ENCODE measurements at places on chromosomes 11 and 22.

DNA sequence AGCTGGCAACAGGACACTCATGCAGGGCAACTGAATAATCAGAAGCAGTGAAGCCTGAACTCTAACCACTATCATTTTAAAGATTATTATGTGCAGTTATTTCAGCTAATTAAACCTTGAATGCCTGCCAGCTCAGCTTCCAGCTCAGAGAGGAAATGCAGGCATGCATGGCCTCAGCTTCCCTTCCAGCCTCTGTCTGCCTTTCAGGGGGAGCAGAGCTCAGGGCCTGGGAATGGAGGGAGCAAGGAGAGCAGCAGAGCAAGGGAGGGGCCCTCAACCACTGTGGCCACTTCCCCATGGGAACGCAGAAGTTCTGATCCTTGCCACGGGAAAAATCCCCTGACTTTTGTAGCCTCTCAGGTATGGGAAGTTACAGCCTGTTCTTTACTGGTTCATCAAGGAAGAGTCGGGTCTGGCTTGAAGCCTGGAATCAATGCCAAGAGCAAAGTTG is 32.5 kb upstream of the APLNR start:
- DNase-seq, result no peak

- no peak for DNase-seq
These were observed 133.3 kb downstream of the TBC1D22A start for GRCh38 chr22:46895753-46896152.

- no peak for DNase-seq
These were observed 35.7 kb downstream of the TBCEL start for GRCh38 chr11:121059605-121060004.

GRCh38 chr22:49084206-49084605 is 743.5 kb downstream of the BRD1 start:
- peak; percentile 6 for DNase-seq

GRCh38 chr11:115931548-115932083 is 427.4 kb upstream of the CADM1 start:
- no peak for DNase-seq

DNA sequence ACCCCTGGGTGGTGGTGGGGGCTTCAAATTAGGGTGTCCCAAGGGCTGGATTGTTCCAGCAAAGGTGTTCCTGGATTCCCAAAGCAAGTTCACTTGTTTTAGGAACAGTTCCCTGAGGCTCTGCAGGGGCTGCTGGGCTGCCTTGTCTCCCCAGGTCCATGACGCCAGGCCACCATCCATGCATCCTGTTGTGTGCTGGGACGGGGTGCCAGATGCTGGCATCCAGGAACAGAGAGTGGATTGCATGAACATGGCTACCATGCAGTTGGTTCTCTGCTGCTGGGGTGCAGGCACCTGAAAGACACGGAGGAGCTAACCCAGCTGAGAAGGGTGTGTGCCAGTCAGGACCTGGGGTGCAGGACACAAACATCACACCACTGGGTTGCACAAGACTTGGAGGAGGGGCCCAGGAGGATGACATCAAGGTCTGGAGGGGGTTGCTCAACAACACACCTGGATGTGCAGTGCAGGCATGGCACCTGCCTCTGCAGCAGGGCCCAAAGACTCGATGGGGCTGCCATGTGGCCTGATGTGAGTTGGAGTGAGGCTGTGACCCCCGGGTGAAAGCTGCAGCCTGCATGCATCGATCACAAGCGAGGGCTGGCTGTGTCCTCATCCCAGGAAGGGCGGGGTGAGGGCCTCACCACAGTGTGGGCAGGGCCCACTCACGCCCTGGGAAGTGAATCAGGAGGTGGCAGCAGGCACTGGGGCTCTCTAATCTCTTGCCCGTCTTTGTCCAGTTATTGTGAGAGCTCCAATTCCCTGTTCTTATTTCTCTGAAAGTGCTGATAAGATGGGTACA is 74.0 kb upstream of the CLDN5 start:
- no peak for DNase-seq

- DNase-seq, result peak; percentile 43
These were observed 1.3 kb downstream of the TP53I11 start for GRCh38 chr11:44949160-44950030.

DNA sequence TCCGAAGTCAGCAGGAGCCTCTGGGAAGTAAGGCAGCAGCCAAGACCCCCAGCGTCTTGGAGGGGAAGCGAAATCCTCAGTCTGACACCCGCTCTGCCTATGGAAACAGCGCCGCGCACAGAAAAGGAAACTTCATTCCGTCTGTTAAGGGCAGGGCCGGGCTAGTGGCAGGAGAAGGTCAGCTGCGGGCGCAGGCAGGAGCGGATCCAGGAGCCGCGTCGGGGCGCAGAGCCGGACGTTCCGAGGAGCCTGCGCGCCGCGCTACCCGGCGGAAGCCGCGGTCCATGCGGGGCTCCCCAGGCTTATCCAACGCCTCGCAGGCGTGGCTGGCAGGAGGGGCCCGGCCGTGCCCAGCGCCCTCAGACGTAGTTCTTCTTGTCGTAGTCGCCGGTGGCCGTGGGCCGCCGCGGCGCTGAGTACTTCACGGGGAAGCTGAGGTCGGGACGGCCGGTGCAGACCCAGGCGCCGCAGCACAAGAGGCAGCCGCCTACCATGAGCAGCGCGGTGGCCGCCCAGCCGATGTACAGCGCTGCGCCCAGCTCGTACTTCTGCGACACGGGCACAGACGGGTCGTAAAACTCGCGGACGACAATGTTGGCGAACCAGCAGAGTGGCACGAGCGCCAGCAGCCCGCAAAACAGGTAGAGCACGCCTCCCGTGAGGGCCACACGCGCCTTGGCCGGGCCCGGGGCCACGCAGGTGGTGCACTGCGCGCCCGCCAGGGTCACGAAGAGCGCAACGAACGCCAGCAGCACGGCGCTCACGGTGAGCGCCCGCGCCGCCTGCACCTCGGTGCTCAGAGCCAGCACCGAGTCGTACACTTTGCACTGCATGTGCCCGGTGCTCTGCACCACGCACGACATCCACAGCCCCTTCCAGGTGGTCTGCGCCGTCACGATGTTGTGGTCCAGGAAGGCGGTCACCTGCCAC is 705 bp downstream of the CLDN5 start:
- DNase-seq, result no peak

DNA sequence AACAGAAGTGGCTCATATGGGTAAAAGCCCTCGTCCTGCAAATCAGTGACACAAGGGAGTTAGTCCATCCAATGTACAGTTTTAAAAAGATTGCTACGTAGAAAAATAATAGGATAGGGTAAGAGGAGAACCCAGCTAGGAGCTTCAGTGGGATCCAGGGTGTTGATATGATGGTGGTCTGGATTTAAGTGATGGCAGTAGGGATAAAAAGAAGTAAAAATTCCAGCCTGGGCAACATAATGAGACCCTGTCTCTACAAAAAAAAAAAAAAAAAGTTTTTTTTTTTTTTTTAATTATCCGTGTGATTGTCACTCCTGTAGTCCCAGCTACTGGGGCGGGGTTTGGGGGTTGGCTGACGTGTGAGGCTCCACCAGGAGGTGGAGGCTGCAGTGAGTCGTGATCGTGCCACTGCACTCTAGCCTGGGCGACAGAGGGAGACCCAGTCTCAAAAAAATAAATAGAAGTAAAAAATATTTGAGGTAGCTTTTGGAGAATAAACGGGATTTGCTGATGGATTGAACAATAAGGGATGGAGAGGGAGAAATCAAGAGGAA is 7.0 kb upstream of the L3MBTL2 start:
- DNase-seq, result peak; percentile 8

DNA sequence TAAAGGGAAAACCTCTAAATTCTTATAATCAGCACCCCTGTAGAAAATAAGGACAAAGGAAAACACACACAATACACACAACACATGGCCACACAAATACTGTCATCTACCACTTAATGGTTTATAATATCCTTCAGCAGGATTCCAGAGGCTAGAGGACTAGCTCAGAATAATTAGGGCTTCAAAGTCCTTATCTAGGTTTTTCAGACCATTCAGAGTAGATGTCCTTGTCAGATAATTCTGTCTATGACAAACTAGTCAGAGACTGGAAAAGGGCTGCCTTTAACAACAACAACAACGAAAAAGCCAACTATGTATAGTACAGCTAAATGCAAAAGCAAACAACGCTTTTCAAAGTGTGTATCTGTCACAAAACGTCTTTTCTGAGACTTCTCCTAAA is 456.5 kb upstream of the CNTN5 start:
- DNase-seq, result no peak

- peak; percentile 70 for DNase-seq
These were observed 94.2 kb upstream of the TBCEL start for GRCh38 chr11:120929664-120930154.

DNA sequence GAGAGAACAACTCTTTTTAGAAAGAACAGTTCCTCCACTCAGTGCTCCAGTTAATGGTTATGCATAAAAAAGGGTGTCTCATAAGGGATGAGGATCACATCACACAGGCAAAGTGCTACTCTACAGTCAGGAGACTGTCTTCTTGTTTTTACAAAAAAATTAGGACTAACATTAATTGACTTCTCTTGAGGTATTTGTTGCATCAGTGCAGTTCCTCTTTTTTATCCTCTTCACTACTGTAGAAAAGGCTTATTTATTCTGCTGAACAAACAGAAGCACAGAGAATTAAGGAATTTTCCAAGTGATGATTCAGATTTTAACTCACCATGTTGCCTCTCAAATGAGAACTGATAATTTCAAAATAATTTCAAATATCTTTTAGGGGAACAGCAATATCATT is 1.9 kb downstream of the MMP8 start:
- no peak for DNase-seq

GRCh38 chr11:134244593-134244992 is 8.6 kb downstream of the THYN1 start:
- DNase-seq, result peak; percentile 69

DNA sequence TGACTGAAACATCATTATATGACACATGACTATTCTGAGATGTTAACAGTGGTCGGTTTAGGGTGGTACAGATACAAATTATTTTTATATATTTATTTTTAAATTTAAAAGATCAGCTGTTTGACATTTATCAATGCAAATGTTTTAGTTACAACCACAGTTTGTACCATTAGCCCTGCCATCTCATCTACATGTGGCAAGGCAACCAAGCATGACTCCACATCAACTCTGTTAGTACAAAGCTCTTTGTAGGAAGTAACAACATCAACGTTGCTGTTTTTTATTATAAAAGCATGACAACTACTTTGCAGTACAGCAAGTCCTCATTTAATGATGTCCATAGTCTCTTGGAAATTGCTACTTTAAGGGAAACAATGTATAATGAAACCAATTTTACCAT is 40.8 kb downstream of the ENTHD1 start:
- DNase-seq, result no peak

- DNase-seq, result no peak
These were observed 15.7 kb downstream of the SPTY2D1 start for GRCh38 chr11:18618342-18619025.

GRCh38 chr22:47191671-47192650 is 429.5 kb downstream of the TBC1D22A start:
- no peak for DNase-seq

- DNase-seq, result no peak
These were observed 106.9 kb upstream of the SORL1-AS1 start for GRCh38 chr11:121559606-121560200.

Measured in HT-29 (cell line).